ENCODE measurements at places on chromosomes 12 and 14.

DNA sequence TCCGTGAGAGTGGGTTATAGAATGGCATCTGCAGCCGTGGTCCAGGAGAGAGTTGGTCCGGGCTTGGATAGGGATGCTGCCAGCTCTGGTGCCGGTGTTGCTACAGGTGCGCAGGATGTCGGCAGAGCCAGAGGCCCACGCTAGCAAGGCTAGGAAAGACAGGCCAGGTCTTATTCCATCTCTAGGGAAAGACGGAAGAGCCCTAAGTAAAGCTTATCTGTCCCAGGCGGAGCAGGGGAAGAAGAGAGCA is 485 bp upstream of the PSME1 start:
- DNase-seq, result no peak

DNA sequence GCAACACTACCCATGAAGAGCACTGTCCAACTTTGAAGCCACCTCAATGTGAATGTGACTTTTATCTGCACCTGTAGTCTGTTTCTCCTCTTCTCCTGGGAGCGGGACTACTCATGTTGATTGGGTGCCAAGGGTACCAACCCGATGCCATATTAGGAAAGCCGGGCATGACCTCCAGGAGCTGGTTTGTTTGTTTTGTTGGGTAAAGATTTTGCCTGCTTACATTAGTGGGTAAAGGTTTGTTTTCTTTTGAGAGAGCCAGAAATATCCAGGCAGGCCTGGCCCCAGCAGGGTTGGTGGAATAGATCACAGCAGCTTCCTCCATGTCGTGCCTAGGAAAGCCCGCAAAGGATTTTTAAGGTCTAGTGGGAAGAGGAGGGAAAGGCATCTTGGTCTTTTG is 19.7 kb upstream of the ITPK1 start:
- DNase-seq, result no peak

GRCh38 chr12:105744371-105745058 is 394.2 kb downstream of the NUAK1 start:
- DNase-seq, result no peak

DNA sequence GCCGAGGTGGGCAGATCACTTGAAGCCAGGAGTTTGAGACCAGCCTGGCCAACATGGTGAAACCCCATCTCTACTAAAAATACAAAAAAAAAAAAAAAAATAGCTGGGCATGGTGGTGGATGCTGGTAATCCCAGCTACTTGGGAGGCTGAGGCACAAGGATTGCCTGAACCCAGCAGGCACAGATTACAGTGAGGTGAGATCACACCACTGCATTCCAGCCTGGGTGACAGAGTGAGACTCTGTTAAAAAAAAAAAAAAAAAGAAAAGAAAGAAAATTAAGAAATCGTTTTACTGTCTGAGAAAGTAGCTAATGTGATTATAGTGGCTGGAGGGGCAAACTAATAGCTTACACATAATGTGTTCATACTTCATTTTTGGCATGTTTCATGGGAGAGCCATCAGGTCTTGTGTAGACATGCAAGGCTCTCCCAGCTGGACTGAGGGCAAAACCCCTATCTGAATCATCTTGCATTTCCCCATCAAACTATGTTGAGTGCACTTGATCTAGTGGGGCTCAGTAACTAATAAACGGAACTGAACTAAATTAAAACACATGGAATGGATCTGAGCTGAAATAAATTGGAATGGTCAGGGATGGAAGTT is 16.2 kb downstream of the KIF21A start:
- DNase-seq, result no peak

- DNase-seq, result no peak
Observed at GRCh38 chr14:96698960-96699539, 98.1 kb upstream of the VRK1 start.

- no peak for DNase-seq
Observed at GRCh38 chr12:109652233-109652976, 61.2 kb upstream of the FAM222A start.

- DNase-seq, result no peak
Observed at GRCh38 chr12:107844312-107844921, 69.9 kb downstream of the ASCL4 start.

- no peak for DNase-seq
Observed at GRCh38 chr14:58746261-58746660, 108.5 kb downstream of the DACT1 start.

DNA sequence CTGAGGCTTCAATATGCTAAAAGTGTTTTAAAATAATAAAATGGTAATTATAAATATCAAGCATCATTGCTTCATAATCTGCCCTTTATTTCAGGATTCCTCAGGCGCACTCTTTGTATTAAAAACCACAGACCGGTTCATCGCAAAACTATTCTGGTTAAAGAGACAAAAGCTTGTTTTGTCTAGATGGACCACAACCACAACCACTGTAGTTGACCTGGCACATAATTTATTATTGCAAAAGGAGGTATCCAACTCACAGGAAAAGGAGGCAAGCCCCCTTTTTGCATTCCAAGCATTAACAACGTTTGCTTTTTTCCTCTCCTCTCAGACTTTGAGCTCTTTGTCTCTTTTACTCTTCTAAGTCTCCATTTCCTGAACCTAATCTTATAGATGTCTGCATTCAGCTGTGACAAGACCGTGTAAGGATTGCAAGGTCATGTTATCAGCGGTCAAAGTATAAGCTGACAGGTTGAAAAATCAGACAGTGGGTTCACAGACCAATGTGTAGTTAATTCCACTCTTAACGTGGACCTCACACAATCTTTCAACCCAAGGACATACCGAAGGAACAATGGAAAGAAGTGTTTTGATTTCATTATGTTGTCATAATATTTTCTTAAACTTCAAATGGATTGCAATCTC is 1057.6 kb downstream of the GALC start:
- DNase-seq, result no peak

- no peak for DNase-seq
Observed at GRCh38 chr14:31877255-31877798, 199.8 kb upstream of the ARHGAP5 start.

DNA sequence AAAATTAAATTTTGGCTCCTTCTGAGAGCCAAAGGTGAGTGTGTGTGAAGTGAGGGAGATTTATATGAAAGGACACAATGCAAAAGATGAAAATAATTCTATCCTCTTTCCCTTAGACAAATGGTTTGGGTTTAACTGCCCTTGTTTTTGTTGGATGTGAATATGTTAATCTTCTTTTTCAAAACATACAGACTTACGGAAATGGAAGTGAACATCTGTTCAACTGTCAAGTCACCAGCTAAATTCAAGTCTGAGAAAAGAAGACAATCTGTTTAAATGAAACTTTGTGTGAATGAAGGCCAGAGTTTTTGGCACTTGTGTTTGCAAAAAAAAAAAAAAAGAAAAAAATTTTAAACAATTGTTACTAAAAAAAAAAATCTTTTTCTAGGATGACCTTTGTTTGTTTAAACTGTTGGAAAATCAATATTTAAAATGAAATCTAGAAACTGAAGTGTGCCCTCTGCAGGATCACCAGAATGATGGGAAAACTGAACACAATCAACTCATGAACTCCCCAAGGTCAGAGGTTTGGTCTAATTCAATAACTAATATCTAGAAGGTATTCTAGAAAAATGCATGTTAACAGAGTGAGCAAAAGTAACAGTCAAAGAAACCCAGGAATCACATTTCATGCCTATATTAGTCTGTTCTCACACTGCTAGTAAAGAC is 448.8 kb downstream of the FLRT2 start:
- DNase-seq, result no peak

DNA sequence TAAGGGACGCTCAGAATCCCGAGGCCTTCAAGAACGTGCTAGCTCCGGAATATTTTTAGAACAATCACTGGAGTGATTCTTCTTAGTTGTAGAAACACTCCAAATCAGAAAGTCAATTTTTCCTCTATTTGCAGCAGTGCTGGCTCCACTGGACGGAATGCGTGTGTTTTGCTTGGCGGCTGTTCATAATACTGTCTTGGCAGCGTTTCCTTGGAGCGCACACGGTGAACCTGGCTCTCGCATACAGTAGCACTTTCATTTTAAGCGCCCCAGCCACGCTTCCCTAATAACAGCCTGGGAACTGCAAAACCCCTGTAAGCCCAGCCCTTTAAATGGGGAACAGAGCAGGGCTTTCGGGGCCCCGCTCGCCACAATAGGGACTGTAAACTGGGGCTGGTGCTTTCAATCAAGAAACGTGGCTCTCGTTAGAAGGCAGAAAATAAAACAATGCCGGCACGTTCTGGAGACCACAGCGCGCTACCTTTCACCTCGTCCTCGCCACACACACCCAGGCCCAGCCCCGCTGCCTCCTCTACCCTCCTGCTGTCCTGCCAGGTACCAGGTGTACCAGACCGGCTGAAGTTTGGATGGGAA is 79.9 kb downstream of the BCL11B start:
- DNase-seq, result no peak

GRCh38 chr14:101351146-101351545 is 210.1 kb upstream of the DIO3 start:
- DNase-seq, result no peak

GRCh38 chr12:14396071-14396470 is 30.6 kb downstream of the ATF7IP start:
- DNase-seq, result no peak

- no peak for DNase-seq
Observed at GRCh38 chr14:101539880-101540279, 21.4 kb upstream of the DIO3 start.

DNA sequence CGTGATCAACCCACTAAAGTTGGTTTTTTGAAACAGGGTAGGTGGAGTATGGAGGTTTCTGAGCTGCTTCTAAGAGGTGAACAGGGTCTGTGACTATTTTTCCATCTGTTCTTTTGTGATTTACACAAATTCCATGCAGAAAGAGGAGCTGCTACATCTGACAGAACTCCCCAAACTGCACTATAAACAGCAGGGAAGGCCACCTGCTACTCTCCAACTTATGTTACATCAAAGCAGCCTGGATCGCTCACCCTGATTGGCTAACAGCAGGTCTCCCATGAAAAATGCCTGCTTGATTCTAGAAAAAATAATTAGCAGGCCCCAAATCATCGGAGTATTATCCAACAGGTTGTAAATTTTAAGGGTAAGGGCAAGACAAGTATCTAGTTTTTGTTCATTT is 282.9 kb upstream of the FLRT2 start:
- DNase-seq, result no peak

GRCh38 chr12:57145460-57146059 is 1.9 kb downstream of the LRP1-AS start:
- no peak for DNase-seq

GRCh38 chr14:50362764-50363713 is 33.6 kb downstream of the CDKL1 start:
- DNase-seq, result no peak

- DNase-seq, result no peak
Observed at GRCh38 chr14:81392976-81393643, 7.0 kb downstream of the STON2 start.

GRCh38 chr12:130988261-130988660 is 34.6 kb downstream of the ADGRD1 start:
- no peak for DNase-seq

- DNase-seq, result peak; percentile 78
Observed at GRCh38 chr14:47778631-47779030, 103.2 kb upstream of the MDGA2 start.

DNA sequence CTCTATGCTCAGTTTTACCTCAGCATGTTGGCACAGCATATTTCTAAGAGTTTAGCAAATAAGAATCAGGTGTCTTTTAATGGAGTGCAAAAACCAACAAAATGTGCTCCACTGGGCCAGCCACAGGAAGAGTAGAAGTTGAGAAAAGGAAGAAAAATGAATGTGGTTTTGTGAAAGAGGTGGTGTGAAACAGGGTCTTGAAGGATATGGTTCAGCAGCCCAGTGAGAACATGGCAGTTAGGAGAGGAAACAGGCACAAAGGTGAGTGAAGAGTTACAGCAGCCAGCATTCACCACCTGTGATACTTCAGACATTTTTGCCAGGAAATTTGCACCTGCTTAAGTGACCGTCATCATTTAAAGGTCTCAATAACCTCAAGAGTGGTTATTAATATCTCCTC is 2.4 kb downstream of the STAB2 start:
- no peak for DNase-seq
